ENCODE measurements at places on chromosomes 16 and 17.

DNA sequence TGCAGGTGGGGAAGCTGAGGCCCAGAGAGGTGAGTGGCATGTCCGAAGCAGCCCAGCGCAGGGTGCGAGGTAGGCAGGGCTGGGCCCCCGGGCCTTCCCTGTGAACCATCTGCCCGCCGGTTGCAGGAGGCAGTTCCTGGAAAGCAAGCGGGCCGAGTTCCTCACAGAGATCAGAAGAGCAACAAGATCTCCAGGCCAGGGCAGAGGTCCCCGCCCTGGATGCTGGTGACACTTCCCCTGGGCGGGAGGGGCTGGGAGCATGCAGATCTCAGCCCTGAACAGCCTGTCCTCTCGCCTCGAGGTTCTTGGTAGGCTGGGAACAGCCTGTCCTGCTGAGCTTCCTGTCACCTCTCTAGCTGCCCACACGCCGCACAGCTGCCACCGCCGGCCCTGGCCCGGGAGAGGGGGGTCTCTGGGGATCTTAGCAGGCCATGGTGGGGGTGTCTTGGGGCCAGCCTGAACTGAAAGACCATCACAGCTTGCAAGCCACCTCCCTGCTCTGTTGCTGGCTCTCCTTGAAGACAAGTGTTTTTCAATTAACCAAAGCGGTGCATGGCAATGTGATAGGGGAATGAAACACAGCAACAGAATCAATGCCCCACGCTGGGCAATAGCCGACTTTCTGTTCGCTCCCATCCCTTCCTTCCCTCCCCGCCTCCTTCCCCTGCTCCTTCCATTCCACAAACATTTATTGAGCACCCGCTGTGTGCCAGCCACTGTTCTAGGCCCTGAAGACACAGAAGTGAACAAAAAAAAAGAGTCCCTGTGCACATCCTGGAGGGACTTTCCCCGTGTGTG is 31.7 kb downstream of the SOCS1 start:
- H3K27ac ChIP-seq, result no peak overlapping the region
- H3K4me3 ChIP-seq, result no peak overlapping the region
- no peaks in the 10 kb centered on the region for H3K4me1 ChIP-seq
- no peak for DNase-seq

- H3K27ac ChIP-seq, result no peak overlapping the region
- H3K4me1 ChIP-seq, result peaks cover 5% of the 10 kb centered on the region
- no peaks in the 10 kb centered on the region for H3K36me3 ChIP-seq
Measured at GRCh38 chr16:57994778-57995177, 5.7 kb downstream of the ZNF319 start.

GRCh38 chr17:78973196-78973595 is 6.5 kb downstream of the LGALS3BP start:
- no peak overlapping the region for H3K4me3 ChIP-seq
- no peaks in the 10 kb centered on the region for H3K27me3 ChIP-seq
- peaks cover 3% of the 10 kb centered on the region for H3K4me1 ChIP-seq
- DNase-seq, result peak; percentile 72

GRCh38 chr17:40309031-40309948 is at the start of gene RARA:
Gene RARA, plus strand, starts transcription at chr17:40309180. Its CDS starts 22,039 bp downstream, at chr17:40331219.
- H3K36me3 ChIP-seq, result peaks cover 3% of the 10 kb centered on the region
- H3K4me1 ChIP-seq, result peaks cover 34% of the 10 kb centered on the region
- H3K4me3 ChIP-seq, result peak within 1 kb of the TSS; percentile 73

DNA sequence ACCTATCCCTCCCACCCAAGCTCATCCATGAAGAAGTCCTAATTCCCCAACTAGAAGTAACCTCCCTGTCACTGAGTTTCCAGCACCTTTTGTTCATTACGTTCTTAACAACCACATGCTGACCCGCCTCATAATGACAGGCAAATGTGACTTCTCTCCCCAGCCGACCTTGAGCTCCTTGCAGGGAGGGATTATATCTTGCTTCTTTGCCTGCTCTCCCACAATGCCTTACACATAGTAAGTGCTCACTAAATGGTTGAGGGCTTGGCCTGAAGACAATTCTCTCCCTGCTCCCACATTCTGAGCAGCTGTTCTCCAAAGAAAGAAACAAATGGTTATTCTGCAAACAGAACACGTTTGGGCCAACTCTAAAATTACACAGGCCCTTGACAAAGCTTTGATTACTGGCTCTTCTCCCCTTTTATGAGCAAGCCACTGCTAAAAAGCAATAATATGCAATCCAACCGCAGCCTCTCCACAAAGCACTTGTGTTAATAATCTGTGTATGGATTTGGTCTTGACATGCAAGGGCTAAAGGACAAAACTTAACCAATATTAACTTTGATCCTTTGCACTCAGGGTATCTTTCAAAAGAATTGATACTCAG is 23.2 kb downstream of the SLC39A11 start:
- H3K4me1 ChIP-seq, result no peaks in the 10 kb centered on the region
- H3K4me3 ChIP-seq, result no peak overlapping the region

DNA sequence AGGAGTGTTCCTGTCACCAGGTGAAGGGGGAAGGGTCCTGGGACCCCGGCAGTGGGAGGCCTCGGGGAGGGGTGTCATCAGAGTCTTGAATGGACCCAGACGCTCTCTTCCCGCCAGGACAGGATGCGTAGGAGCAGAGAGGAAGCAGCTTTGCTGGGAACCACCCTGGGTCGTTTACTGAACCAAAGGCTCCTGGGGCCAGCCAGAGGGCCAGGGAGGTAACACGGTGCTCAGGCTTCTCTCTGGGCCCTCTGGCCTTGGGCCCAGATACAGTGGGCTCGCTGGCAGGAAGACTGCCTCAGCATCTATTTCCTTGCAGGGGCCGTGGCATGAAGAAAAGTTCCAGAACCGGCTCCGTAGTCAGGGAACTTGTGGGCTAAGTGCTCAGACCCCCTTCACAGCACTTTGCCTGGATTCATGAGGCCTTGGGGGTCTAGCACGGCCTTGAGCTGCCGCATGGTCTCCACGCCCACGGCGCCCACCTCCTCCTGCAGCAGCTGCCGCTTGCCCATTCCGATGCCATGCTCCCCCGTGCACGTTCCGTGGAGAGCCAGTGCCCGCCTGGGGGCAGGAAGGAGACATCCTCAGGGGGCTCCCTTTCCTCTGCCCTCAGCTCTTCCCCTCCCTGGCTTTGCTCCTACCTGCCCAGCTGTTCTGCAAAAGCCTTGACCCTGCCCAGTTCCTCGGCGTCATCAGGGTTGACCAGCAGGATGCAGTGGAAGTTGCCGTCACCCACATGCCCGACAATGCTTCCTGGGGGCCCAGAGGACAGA is 4.4 kb downstream of the LDHD start:
- no peak overlapping the region for H3K27ac ChIP-seq
- no peak for DNase-seq
- peaks cover 16% of the 10 kb centered on the region for H3K36me3 ChIP-seq
- no peaks in the 10 kb centered on the region for H3K27me3 ChIP-seq
- H3K4me1 ChIP-seq, result peaks cover 31% of the 10 kb centered on the region
- H3K4me3 ChIP-seq, result no peak overlapping the region

DNA sequence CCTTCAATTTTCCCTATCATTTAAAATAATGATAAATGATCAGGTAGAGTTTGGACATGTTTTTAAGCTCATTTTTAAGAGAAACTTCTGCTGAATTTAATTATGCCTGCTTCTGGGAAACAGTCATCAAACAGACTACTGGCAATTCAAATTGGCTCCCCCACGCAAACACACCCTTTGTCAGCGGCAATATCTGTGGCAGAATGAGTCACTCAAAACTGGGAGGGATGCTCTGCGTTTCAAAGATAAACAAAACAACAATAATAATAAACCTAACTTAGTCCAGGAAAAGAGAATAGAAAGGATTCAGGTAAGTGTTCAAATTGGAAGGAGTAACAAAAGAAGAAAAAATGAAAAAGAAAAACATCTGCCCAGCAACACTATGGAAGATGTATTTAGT is 108.1 kb upstream of the ERCC4 start:
- no peak overlapping the region for H3K27ac ChIP-seq
- H3K36me3 ChIP-seq, result no peaks in the 10 kb centered on the region
- no peaks in the 10 kb centered on the region for H3K4me1 ChIP-seq
- no peaks in the 10 kb centered on the region for H3K27me3 ChIP-seq
- no peak for DNase-seq

DNA sequence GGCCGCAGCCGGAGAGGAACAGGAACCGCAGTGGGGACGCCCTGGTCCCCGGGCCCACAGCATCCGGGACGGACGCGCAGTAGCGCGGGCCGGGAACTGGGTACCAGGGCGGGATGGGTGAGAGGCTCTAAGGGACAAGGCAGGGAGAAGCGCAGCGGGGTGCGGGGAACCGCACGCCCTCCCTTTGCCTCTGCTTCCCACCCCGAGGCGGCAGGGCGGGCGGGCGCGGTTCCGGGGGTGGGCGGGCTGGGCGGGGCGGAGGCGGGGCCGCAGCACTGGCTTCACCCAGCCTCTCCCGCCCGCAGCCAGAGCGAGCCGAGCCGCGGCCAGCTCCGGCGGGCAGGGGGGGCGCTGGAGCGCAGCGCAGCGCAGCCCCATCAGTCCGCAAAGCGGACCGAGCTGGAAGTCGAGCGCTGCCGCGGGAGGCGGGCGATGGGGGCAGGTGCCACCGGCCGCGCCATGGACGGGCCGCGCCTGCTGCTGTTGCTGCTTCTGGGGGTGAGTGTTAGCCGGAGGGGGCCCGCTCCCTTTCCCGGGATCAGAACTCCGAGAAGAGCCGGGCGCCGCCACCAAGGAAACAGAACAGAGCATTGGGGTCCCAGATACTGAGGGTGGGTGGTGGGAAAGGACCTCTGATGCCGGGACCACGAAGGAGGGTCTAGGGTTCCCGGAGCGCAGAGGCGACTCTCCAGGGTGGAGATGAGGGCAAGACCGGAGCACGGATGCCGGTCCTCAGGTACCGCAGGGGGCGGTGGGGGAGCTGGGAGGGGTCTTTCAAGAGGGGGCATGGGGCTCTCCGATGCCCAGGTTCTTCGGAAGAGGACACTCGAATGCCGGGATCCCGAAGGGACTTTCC is at the start of gene NGFR:
Gene NGFR (plus strand): TSS at position 308 of the 856 bp plus-strand sequence. CDS start 125 bp downstream, at position 433.
- DNase-seq, result peak; percentile 79
- H3K27ac ChIP-seq, result no peak within 1 kb of the TSS
- peaks cover 42% of the 10 kb centered on the region for H3K27me3 ChIP-seq
- no peaks in the 10 kb centered on the region for H3K36me3 ChIP-seq
- peak within 1 kb of the TSS; percentile 79 for H3K4me3 ChIP-seq

DNA sequence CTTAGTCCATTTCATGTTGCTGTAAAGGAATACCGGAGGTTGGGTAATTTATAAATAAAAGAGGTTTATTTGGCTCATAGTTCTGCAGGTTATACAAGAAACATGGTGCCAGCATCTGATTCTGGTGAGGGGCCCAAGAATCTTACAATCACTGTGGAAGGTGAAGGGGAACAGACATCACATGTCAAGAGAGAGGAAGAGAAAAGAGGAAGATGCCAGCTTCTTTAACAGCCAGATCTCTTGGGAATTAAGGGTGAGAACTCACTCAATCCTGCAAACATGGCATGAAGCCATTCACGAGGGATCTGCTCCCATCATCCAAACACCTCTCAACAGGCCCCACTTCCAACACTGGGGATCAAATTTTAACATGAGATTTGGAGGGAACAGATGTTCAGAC is 49.5 kb downstream of the BMERB1 start:
- DNase-seq, result no peak
- H3K27me3 ChIP-seq, result no peaks in the 10 kb centered on the region
- H3K27ac ChIP-seq, result no peak overlapping the region
- no peak overlapping the region for H3K4me3 ChIP-seq

DNA sequence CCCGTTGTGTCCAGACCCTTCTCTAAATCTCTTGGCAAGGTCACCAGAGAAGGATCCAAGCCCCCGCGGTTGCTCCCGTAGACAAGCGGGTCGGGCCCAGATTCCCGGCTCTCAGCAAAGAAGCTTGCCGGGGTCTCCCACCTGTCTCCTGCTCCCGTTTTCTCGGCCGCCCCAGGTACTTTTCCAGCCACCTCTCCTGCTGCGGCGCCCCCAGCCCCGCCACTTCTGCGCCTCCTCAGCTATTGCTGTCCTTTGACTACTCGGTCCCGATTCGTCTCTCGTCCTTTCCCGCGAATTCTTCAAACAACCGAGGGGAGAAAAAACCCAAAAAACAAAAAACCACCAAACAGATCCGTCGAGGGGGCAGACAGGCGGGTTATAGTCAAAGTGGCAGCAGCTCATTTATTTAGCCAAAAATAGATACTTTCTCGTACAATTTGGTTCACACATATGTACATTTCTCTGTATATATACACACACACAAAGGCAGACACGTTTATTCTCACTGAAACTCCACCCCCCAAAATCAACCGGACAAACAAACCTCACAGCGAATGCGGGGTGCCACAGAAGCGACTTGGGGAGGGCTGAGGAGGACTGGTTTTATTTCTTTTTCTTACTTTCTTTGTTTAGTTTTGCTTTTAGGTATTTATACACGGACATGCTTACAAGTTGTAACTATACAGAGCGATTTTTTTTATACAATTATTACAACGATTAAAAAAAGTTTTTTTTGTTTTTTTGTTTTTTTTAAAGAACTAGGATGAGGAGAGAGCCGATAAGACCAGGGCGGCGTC is 3.5 kb downstream of the IRX3 start:
- H3K27ac ChIP-seq, result no peak overlapping the region
- peak; percentile 63 for DNase-seq
- peaks cover 64% of the 10 kb centered on the region for H3K27me3 ChIP-seq

GRCh38 chr16:77928096-77928495 is 94.3 kb upstream of the CLEC3A start:
- peaks cover 7% of the 10 kb centered on the region for H3K36me3 ChIP-seq
- H3K27ac ChIP-seq, result no peak overlapping the region
- H3K27me3 ChIP-seq, result no peaks in the 10 kb centered on the region
- DNase-seq, result no peak

DNA sequence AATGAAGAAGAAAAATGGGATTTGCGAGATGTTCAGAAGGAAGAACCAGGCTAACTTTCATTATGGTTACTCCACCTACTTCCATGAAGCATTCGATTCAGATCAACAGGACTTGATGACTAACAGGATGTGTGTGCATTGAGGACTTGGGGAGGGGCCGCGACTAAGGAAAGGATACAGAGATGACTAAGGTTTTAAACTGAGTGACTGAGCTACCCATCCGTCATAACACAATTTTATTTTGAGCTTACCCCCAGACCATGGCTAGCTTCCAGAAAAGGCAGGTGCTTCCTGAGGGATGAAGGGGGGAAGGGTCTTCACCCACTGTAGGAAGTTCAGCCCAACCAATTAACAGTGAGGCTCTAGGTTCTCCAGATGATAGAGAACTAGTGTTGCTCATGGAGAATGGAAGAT is 2.5 kb upstream of the CDYL2 start:
- peaks cover 27% of the 10 kb centered on the region for H3K27me3 ChIP-seq
- H3K27ac ChIP-seq, result no peak overlapping the region
- H3K4me3 ChIP-seq, result no peak overlapping the region
- no peaks in the 10 kb centered on the region for H3K4me1 ChIP-seq
- no peaks in the 10 kb centered on the region for H3K36me3 ChIP-seq

DNA sequence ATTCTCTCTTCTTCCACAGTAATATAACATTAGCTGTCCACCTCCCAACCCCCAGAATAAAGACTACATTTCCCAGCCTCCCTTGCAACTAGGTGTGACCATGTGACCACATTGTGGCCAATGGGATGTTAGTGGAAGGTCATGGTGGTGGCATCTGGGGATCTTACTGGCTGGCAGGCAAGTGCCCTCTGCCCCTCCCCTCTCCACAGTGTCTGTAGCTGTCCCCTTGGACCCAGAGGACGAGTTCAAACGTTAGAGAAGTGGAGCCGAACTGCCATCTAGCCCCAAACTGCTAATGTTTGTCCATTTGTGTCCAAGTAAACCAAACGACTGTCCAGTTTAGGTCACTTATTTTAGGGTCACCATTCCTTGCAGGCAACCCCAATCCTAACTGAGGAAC is 26.6 kb upstream of the KCNG4 start:
- no peak overlapping the region for H3K4me3 ChIP-seq
- no peaks in the 10 kb centered on the region for H3K27me3 ChIP-seq
- no peaks in the 10 kb centered on the region for H3K36me3 ChIP-seq
- H3K4me1 ChIP-seq, result no peaks in the 10 kb centered on the region
- peak; percentile 68 for DNase-seq

All from H1 (cell line).